ENCODE measurements at places on chromosomes 11 and 22. TPM values are rescaled to one million over a fixed set of nuclear protein-coding genes. Genes with fewer than 3 reads are reported as not detected.

Gene OR5AS1
- total RNA-seq: not detected

Gene FOLR1
- total RNA-seq: not detected

Gene RTN4RL2
- 106 TPM for total RNA-seq

Gene DDB1
- 177 TPM for total RNA-seq

Gene TRIM29
- total RNA-seq: 5.0 TPM

Gene USP47
- 30.5 TPM for total RNA-seq

Gene ANO5
- 2.3 TPM for total RNA-seq

Gene TRIM48
- not detected for total RNA-seq

Gene PTS
- 27.4 TPM for total RNA-seq

Gene VWCE
- total RNA-seq: 0.77 TPM

Gene VPREB1
- total RNA-seq: not detected

Gene SEPTIN5
- 7.7 TPM for total RNA-seq

Gene ZNF408
- 15.2 TPM for total RNA-seq

Gene TH
- total RNA-seq: 0.09 TPM

Gene SLC35F2
- 49.3 TPM for total RNA-seq

Gene UBQLN3
- not detected for total RNA-seq

Gene PIWIL4
- total RNA-seq: 0.44 TPM

Gene OR52A1
- not detected for total RNA-seq

Gene CD44
- 959 TPM for total RNA-seq
